ENCODE measurements at places on chromosomes 16 and 17. TPM values are rescaled to one million over a fixed set of nuclear protein-coding genes. Genes with fewer than 3 reads are reported as not detected.

WDR45B gene
- 87.3 TPM for total RNA-seq

NECAB2 gene
- total RNA-seq = 2.6 TPM

NOL11 gene
- total RNA-seq = 83.3 TPM

FKBP10 gene
- total RNA-seq = 96.6 TPM

CD300LF gene
- total RNA-seq = not detected

TPPP3 gene
- total RNA-seq = 10.6 TPM

LYRM9 gene
- total RNA-seq = 1.9 TPM

LGALS9B gene
- total RNA-seq = not detected

SLC9A5 gene
- total RNA-seq = 1.7 TPM

PITPNM3 gene
- total RNA-seq = 2.3 TPM

CCL17 gene
- total RNA-seq = not detected

CTF1 gene
- 0.17 TPM for total RNA-seq

GPR139 gene
- not detected for total RNA-seq

TMEM204 gene
- 0.09 TPM for total RNA-seq

HCRT gene
- not detected for total RNA-seq

ALDH3A1 gene
- 780 TPM for total RNA-seq

PTGES3L gene
- 0.87 TPM for total RNA-seq

CES4A gene
- 4.2 TPM for total RNA-seq

SOCS3 gene
- total RNA-seq = 35.1 TPM

RNF222 gene
- total RNA-seq = not detected

KRTAP16-1 gene
- not detected for total RNA-seq

CDH5 gene
- 0.15 TPM for total RNA-seq

CSHL1 gene
- total RNA-seq = not detected
